ENCODE measurements at places on chromosomes 5 and 9. TPM values are rescaled to one million over a fixed set of nuclear protein-coding genes. Genes with fewer than 3 reads are reported as not detected.

The GNA14 gene
- total RNA-seq, result not detected

The PCDHGA12 gene
- 0.18 TPM for total RNA-seq

The C1QTNF3 gene
- total RNA-seq, result 4.5 TPM

The LTC4S gene
- 3.1 TPM for total RNA-seq

The C5orf52 gene
- total RNA-seq, result not detected

The ITGA1 gene
- 4.6 TPM for total RNA-seq

The PCDHGA11 gene
- total RNA-seq, result 0.11 TPM

The CEP72 gene
- total RNA-seq, result 32.3 TPM

The WDR38 gene
- total RNA-seq, result not detected

The F12 gene
- total RNA-seq, result 1.2 TPM

The ADCY2 gene
- total RNA-seq, result not detected

The RETREG1 gene
- total RNA-seq, result 41.3 TPM

The IFNB1 gene
- total RNA-seq, result not detected

The SEMA4D gene
- total RNA-seq, result 458 TPM

The NEUROG1 gene
- total RNA-seq, result not detected

The WNT8A gene
- not detected for total RNA-seq

The TBC1D13 gene
- 21.1 TPM for total RNA-seq

The C9 gene
- total RNA-seq, result not detected

The PGM5 gene
- total RNA-seq, result not detected

The ACER2 gene
- total RNA-seq, result 2.5 TPM

The SPIN1 gene
- 42.3 TPM for total RNA-seq

The TMEM161B gene
- total RNA-seq, result 29.1 TPM

The HRCT1 gene
- total RNA-seq, result not detected

The FOXD4L3 gene
- total RNA-seq, result 0.16 TPM

The IRGM gene
- 3.5 TPM for total RNA-seq

The NXNL2 gene
- total RNA-seq, result not detected

The PAIP1 gene
- 37.1 TPM for total RNA-seq

The INSYN2B gene
- total RNA-seq, result not detected

The FAM163B gene
- total RNA-seq, result not detected

The PCDHB15 gene
- not detected for total RNA-seq

The FAM151B gene
- 1.0 TPM for total RNA-seq

The UGT3A2 gene
- total RNA-seq, result 0.18 TPM

The KCNV2 gene
- not detected for total RNA-seq

The INSL6 gene
- total RNA-seq, result not detected

The ADAMTS2 gene
- total RNA-seq, result not detected

The SLC4A9 gene
- not detected for total RNA-seq

The ACOT12 gene
- total RNA-seq, result not detected

The TMCO6 gene
- 38.6 TPM for total RNA-seq

The MSH3 gene
- total RNA-seq, result 22.4 TPM

The GPX8 gene
- not detected for total RNA-seq

The PRR7 gene
- total RNA-seq, result 6.0 TPM

The PCDHA10 gene
- total RNA-seq, result not detected

The MLLT3 gene
- total RNA-seq, result 36.5 TPM

The PCDHB8 gene
- not detected for total RNA-seq

The GPR150 gene
- total RNA-seq, result 0.48 TPM

The ZNF608 gene
- not detected for total RNA-seq

The GARIN3 gene
- not detected for total RNA-seq

The PCDHGB1 gene
- 0.18 TPM for total RNA-seq

The RNF130 gene
- total RNA-seq, result 5.5 TPM
